Psoas muscle (tissue), 8 donors: ENCODE measurements at places on chromosomes 5 and 9. TPM values are rescaled to one million over a fixed set of nuclear protein-coding genes. Genes with fewer than 3 reads are reported as not detected.

DNA sequence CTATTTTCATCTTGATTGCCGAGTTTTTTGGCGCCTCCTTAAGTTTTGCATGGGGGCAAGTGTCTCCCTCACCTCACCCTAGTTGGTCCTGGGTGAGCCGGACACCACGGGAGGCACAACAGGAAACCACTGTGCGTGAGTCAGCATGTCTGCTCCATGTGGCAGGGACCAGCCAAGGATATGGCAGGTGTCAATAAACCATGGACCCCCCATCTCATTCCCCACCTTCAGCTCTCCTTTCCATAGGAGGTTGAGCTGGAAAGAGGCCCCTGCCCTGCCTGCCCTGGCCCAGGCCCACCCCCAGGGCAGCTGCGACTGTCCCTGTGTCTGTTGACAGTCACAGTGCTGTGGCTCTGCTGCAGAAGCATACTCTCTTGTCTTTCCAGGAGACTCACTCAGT is 3.1 kb downstream of the SPACA9 start:
- no peak for DNase-seq

- no peak for DNase-seq
Observed at GRCh38 chr5:1497242-1497777, 26.4 kb downstream of the LPCAT1 start.

- no peak for DNase-seq
Observed at GRCh38 chr9:93911801-93912554, 43.2 kb downstream of the BARX1 start.

- DNase-seq: no peak
Observed at GRCh38 chr5:72137826-72138409, 30.6 kb downstream of the MAP1B start.

DNA sequence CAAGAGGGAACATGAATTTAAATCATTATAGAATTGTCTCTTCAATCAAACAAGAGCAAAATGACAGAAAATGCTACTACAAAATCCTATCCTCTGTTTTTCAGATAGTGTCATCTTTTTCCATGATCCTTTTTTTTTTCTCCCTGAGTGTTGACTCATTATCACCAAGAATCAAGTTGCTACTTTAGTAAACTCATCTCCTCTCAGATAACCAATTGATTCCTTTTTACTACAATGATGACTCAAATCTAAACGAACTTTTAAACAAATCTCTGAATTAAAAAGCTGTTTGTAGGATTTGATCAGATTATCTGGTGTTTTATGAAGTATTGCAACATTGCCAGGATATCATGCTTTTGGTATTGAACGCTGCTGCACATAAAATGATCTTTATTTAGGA is 23.9 kb upstream of the IL7R start:
- DNase-seq: no peak

DNA sequence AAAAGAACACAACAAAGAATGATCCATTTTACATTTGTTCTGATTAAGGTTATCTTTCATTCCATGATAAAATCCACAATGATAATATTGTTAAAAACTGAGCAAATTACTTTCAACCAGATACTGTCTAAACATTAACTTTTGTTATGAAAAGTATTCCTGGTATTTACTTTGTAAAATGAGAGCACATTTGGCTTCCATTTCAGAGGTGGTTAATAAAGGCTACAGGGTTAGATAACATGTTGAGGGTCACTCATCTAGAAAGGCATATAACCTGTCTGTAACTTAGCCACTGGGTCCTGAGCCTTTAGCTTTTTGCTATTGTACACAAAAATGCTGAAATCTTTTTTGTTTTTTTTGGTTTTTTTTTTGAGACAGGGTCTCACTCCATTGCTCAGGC is 99.3 kb downstream of the ANXA2R start:
- no peak for DNase-seq

GRCh38 chr9:129762985-129763926 is 10.4 kb upstream of the PTGES start:
- no peak for DNase-seq

DNA sequence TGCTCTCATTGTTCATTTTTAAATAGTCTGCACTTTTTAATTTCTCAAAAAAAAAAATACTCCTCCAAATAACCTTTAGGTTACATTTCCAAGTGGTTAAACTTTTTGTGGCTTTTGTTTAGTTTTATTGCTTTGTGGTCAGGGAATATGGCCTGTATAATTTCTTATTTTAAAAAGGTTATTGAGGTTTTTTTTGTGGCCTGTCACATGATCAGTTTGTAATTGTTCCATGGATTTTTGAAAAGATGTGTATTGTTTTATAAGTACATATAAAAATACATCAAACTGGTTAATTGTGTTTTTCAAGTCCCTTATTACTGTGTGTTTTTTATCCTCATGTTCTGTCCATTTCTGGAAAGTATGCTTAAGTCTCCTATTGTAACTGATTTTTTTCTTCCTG is 64.0 kb downstream of the ZNF618 start:
- DNase-seq: no peak

DNA sequence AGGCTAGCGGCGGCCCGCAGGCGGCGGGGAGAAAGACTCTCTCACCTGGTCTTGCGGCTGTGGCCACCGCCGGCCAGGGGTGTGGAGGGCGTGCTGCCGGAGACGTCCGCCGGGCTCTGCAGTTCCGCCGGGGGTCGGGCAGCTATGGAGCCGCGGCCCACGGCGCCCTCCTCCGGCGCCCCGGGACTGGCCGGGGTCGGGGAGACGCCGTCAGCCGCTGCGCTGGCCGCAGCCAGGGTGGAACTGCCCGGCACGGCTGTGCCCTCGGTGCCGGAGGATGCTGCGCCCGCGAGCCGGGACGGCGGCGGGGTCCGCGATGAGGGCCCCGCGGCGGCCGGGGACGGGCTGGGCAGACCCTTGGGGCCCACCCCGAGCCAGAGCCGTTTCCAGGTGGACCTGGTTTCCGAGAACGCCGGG is 253 bp downstream of the SLC12A2 start:
- DNase-seq: no peak

DNA sequence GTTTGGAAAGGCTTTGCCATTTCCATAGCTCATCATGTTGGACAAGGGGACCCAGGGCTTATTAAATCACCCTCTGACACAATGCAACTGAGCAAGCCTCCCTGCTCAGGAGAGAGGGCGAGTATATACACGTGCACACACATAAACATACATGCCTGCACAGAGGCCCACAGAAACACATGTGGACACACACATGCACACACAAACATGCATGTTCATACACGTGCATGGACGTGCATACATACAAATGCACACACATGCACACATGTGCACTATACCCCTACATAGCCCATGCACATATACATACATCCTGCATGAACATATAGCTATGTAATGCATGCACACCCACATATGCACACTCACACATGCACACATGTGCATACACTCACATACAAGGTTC is 99.5 kb upstream of the ALDH1B1 start:
- DNase-seq: no peak

The FOXE1 gene
- not detected for polyA plus RNA-seq

The ABL1 gene
- polyA plus RNA-seq: 15.5 TPM

The SLC22A4 gene
- polyA plus RNA-seq: 1.1 TPM

The SPOCK1 gene
- 4.2 TPM for polyA plus RNA-seq

The ANKRD55 gene
- polyA plus RNA-seq: 0.01 TPM

The GPR151 gene
- not detected for polyA plus RNA-seq
